SW480 (cell line): ENCODE measurements at places on chromosomes 5 and 9.
A peak's percentile ranks its signal among the peaks of the same experiment; 100 is the strongest.

DNA sequence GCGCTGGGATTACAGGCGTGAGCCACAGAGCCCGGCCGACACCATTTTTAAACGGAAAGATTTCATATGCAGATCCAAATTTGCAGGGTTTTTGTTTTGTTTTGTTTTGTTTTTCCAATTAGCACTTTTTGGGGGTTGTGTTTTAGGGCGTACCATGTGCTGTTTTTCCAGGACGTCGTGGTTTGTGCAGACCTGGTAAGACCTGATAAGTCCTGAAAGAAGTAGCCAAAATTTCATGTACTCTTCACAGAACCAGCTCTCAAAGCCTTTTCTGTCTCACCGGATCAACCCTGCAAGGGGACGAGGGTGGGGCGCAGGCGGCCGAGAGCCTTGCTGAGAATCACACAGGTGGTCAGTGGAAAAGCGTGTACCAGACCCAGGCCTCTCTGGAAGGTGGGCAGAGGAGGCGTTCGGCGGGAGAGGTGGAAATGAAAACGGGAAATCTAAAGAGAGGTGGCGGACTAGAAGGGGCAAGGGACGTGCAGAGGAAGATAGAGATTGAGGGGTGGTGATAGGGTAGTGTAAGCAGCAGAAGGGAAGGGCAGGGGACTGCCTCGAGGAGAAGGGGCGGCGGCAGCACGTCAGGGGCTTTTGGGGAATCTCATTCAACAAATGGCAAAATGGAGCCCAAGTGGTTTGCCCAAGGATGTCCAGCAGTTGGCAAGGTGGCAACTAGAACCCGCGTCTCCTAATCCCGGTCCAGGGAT lies 1.1 kb upstream of the FAF2 start:
- DNase-seq: no peak

DNA sequence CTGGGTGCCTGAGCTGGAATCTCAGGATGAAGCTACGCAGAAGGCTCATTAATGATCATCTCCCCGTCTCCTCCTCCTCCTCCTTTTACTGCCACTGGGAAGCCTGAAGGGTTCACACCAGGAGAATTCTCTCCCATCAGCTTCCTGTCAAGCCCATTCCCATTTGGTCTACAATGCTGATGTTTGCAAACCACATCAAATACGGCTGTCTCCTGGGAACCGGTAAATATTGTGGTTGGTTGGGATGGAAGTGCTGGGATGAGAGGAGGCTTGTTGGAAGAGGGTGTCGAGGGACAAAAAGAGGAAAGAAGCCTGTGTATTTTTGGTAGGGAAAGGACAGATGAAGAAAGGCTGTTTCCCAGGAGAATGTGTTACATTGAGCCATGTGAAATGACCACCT lies 13.2 kb upstream of the S1PR3 start:
- peak; percentile 92 for DNase-seq

- DNase-seq: no peak
Observed at GRCh38 chr9:22214497-22215031, 205.5 kb upstream of the CDKN2B start.

DNA sequence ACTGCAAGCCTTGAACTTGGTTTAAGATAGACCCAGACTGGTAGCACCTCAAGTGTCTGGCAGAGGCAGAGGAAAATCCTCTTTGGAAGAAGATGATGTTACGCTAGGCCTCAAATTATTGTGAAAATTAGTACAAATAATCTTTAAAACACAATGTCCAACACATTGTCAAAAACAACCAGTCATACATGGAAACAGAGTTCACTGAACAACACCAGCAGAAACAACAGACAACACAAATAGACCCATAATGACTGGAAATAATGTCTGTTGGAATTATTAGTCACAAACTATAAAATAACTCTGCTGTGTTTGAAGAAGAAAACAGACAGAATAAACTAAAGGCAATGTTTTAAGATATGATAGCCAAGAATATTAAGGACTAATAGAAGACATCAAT lies 15.4 kb upstream of the ZNF366 start:
- no peak for DNase-seq

DNA sequence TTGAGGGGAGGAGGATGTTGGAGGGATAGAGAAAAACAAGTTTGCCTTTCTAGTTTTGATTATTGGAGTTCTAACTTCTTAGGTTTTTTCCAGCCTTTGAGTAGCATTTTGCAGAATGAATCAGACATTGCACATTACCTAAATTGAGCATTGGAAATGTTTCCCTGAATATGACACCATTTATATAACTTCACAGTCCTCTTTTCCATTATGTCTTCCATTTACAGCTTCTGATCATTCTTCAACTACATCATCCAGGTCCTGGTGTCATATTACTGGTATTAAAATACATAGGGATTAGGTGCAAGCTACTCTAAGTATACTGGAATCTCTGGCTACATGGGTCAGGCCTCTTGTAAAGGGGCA lies 286.1 kb downstream of the ARHGAP26 start:
- DNase-seq: no peak

DNA sequence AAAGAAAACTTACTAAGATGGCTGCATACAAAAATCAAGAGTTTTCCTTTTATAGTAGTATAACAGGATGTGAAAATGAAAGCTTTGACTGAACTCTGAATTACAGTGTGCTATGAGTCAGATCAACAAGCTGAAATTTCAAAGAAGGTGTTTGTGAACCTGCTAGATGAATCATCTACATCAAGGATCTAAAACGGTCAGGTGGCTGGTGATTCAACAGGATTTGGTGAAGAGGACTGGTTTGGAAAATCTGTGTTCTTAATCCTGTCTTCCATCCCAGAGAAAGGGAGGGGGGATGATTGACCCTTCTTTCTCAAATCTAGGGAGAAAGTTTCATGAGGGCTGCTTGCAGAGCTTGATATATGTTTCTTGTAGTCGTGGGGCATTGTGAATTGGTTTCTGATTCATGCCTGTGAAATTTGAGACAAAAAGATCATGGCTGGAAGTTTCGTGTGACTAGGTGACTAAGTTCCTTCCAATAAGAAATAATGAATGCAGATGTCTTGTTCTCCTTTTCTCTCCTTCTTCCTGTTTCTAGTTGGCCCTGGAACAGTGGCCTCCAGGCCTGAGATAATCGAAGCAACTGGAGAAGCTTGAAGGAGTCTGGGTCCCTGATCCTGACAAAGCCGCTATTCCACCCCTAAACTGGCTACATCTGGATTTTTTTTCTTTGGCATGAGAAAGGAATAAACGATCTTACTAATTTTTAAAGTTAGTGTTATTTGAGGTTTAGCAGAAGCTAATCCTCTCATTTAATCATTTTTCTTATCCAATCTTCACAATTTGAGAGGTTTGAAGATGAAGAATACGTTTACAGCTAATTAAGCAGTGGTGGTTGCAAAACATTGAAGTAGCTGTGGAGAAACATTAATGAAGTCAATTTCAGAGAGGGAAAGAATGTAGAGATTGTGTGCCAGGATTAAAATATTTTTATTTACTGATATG lies 67.2 kb downstream of the MRPS30 start:
- DNase-seq: peak; percentile 92

DNA sequence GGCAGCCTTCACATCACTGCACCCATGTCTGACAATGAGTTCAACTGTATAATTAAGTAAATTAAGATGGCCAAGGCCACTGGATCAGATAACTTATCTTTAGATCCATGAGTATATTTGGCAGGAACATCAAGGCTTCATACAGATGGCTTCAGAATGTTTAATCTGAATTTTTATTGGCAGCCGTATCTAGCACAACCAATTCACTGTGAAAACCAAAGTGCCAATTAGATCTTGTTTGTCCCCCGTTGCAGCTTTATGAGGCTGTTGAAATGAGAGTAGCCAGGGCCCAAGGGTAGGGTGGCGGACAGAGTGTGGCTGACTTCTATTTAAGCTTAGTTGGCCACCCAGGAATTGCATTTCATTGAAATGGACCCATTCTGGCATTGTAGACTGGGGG lies 137.7 kb downstream of the SYK start:
- no peak for DNase-seq

DNA sequence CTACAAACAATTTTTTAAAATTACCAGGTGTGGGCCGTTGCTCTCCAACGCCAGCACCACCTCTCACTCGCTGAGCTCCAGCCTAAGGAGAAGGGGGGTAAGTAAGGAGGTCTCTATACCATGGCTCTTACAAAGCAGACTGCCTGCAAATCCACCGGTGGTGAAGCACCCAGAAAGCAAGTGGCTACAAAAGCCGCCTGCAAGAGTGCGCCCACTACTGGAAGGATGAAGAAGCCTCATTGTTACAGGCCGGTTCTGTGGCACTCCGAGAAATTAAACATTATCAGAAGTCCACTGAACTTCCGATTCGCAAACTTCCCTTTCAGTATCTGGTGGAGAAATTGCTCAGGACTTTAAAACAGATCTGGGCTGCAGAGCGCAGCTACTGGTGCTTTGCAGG lies 46.0 kb downstream of the CDO1 start:
- DNase-seq: no peak

DNA sequence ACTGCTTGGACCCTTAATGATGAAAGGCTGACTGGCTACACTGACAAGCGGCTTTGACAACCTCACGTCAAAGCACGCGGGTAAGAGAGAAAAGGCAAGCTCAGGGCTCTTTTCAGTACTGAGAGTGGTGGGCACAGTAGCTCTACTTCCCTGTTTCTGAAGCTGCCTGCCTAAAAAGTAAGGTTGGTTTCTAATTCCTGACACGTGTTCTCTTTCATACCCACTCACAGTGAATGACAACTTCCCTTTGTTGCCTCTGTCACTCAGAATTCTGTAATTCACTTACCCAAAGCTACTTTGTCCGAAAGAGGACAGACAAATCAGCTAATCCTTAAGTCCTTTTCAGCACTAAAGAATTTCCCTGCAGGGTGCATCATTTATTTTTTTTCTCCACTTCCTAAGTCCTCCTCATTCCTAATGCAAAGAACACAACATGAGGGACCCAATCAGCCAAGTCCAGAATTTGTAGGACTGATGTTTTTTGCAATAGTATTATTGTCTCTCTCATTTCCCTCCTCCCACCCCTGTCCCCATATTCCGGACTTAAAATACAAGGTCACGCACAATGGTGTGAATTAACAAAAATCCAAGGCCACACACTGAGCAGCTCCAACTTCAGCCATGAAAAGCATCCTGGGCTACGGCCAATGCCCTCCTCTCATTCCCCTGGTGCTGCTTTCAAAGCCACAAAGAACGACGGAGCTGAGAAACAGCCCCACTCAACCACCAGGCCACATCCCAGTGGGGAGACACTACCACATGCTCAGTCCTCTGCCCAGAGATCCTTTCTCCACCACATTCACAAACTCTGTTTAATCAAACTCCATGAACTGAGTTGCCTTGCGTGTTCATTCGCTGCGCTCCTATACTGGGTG lies 221.0 kb downstream of the TSSK1B start:
- no peak for DNase-seq

DNA sequence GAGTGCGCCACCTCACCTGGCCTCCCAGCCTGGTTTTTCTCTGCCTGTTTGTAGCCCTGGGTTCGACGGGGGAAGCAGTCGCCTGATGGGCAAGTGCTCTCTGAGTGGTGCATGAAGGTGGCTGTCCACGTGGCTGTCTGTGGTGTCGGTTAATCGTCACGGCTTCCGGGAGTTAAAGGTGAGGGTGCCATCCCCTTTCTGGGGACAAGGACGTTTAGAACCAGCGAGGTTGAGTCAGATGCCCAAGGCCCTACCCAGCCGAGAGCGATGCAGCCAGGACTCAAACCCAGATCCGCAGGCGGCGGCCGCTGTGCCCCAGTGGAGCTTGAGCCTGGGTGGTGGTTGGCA lies 47.7 kb downstream of the RXRA start:
- no peak for DNase-seq

GRCh38 chr5:37754976-37755375 lies 84.9 kb downstream of the GDNF start:
- DNase-seq: no peak

- no peak for DNase-seq
Observed at GRCh38 chr9:37191403-37192089, 71.2 kb downstream of the ZCCHC7 start.

DNA sequence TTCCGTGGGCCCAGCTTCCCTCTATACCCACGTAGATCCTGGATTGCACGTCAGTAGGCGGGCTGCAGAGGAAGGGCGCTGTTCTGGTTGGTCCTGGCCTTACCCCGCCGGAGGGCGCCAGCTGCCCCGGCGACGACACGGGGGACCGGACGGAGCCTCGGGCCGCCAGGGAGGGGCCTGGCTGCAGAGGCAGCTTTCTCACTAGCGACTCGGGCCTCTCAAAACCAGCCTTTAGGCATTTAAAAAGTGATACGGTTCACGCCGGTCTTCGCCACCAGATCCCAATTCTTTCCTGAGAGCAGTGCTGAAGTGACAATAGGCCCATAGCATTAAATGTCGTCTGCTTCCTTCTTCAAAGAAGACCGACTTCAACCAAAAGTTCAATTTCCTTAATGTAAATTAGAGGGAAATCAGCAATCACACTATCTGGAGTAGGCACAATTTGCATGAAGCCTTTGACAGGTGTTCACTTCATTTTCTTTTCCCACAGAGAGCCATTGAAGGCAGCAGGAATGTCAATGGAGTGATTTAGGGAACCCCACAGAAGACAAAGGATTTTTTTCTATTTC lies 17.6 kb upstream of the UBE2D2 start:
- DNase-seq: no peak

GRCh38 chr9:135127718-135128670 lies 40.5 kb downstream of the OLFM1 start:
- DNase-seq: no peak

- no peak for DNase-seq
Observed at GRCh38 chr5:14505310-14506139, 76.1 kb upstream of the OTULINL start.

DNA sequence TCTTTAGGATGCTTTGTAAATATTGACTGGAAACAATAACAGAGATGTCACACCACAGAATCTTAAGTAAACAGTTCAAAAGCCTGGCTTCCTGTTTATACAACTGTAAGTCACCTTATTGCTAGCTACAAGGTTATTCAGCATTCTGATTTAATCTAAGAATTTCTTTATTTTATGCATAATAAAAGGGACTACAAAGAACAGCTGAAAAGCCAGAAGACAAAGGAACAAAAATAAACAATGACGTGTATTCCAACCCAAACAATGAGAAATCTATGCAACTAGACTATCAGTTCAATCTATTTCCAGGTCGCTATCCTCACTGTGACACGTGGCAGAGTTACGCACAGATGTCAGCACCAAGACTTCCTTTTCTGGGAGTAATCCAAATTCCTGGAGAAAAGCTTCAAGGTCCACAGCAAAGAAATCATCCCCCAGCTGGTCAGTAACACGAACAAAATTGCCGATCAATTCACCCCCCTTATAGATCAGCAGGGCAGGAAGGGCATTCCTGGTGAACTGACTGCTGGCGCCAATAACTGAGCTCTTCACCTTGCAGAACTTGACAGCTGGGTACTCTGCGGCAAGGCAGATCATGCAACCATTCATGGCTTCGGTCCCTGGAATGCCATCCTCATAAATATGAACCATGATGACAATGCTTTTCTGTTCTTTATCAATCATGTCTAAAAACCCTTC lies 8.4 kb downstream of the PDCL start:
- DNase-seq: no peak

DNA sequence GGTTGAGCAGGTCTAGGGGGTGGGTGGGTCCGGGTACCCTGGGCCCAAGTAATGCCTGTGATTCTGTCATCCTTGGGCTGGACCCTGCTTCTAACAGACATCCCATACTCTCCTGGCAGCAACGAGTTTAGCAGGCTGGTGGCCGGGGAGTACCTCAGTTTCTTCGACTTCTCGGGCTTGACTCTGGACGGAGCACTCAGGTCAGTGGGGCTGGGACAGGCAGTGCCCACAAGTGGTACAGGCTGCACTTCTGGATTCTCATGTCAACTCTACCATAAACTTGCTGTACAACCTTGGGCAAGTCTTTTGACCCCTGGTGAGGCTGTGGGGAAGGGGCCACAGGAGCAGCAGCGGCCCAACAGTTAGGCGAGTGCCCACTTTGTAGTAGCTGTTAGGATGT lies 21.8 kb downstream of the PSD2 start:
- no peak for DNase-seq

- DNase-seq: no peak
Observed at GRCh38 chr5:156274453-156274852, 52.5 kb upstream of the SGCD start.
